ENCODE measurements at places on chromosomes 2 and 18.

GRCh38 chr2:47007223-47007825 lies 91.7 kb upstream of the MCFD2 start:
- DNase-seq: no peak

DNA sequence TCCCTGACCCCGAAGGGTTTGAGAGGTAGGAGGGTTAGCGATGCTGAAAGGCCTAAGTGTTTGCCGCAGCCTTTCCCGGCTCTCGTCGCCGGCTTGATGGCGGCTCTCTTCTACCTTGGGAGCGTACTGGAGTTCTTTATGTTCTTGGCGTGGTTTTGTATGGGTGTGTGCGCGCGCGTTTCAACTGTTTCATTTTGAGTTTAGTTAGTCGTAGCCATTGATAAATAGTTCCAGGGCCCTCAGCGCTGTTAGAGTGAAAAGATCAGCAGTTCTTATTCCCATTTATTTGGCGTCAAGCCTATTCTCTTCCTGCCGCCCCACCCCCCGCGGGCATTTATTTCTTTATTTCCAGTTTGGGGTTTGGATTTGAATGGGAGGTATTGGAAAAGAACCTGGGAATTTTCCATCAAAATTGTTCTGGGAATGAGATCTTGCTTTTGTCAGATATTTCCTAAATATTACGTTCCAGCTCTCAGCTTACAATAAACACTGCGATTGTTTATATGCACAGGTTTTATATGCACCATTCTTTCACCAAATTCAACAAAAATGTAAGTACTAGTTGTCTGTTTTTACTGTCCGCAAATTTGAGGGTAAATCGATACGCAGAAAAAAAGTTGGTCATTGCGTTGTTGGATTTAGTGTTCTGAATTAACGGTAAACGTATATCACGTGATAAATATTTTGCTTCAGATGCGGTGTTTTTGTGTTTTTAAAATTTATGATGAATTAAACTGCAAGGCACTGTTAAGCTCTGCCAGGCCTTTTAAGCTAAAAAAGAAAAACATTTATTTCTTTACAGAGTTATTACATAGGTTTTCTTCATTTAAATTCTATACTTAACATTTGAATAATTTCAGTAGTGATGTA lies 954 bp downstream of the CCNT2 start:
- DNase-seq: no peak

GRCh38 chr2:201114846-201115245 lies 1.1 kb upstream of the CFLAR start:
- no peak for DNase-seq

GRCh38 chr2:238974501-238975166 lies 126.7 kb downstream of the TWIST2 start:
- DNase-seq: no peak

- no peak for DNase-seq
These were observed 11.5 kb downstream of the ATF2 start for GRCh38 chr2:175156534-175156933.

GRCh38 chr2:9001778-9002177 lies 1.7 kb downstream of the MBOAT2 start:
- no peak for DNase-seq

Measured in left cardiac atrium (tissue), 4 donors.